ENCODE measurements at places on chromosomes 2 and 18.

DNA sequence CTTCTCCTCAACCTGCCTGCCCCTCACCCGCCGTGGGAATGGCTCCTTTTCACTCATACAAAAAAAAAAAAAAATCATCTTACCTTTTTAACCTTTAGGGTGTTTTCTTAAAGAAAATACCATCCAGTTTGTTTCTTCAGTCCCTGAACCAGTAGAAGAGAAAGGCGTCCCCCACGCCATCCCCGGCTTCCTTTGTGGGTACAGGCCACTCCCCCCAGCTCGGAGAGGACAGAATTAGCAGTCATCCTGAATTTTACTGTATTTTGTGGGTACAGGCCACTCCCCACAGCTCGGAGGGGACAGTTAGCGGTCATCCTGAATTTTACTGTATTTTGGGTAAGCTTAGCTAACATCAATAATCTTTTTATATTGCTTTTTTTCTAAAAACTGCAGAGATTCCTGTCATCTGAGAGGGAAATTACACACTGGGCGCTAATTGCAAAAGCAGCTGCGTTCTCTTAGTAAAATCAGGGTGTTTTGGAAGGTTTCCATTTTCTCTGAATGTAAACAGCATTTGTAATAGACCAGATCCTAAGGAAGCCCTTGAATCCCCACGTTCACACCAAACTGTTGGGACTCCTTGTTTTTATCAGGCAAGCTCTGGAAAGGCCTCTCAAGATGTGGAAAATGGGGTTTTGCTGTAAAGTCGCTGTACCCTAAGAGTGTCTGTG is 72.5 kb downstream of the NFATC1 start:
- no peak for DNase-seq

GRCh38 chr2:110828330-110828729 is 96.0 kb downstream of the ACOXL start:
- no peak for DNase-seq

GRCh38 chr2:148560496-148560895 is 84.1 kb upstream of the EPC2 start:
- no peak for DNase-seq

DNA sequence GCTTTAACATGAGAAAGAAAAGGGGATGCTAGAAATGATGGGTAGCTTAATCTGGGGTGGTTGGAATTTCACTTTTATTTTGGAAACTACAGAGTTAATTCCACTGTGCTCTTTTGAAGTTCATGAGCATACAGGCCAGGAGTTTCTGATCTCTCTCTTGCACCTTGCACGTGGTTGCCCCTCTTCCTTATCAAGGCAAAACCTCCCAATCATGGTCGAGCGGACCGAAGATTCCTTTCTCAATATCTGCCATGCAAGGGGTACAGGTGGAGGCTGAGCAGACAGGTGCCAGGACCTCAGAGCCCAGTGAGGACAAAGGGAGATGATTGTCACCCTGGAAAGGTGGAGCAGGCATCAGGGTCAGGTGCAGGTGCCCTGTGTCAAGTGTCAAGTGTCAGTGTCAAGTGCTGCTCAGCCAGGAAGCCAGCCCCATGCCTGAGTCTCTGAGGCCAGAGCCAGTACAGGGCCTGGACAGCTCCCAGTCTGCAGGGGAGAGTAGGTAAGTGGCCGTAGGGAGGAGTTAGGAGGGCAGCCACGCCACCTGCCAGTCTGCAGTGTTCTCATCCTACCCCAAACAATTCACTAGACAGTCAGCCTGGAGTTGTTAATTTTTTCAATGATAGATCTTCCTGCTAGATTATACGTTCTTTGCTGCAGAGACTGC is 42.2 kb downstream of the LPIN1 start:
- DNase-seq = no peak

- no peak for DNase-seq
These were observed 100.3 kb downstream of the DOCK10 start for GRCh38 chr2:224941960-224942359.

DNA sequence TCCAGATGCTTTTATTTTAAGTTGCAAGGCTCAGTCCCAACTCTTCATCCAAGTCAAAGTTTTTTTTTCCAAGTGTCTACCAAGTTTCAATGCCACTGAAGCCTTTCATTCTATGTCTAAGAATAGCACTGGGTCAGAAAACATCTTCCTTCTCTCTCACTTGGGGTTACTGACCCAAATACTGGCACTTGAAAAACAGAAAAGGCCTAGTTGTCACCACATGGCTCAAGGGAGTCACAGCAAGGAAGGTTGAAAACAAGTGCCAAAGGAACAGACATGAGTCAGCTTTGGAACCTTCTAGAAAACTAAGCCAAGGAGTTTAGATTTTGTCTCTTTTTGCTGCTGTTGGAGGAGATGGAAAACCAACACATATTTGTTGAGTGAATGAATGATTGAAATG is 146.5 kb downstream of the COPS8 start:
- no peak for DNase-seq

DNA sequence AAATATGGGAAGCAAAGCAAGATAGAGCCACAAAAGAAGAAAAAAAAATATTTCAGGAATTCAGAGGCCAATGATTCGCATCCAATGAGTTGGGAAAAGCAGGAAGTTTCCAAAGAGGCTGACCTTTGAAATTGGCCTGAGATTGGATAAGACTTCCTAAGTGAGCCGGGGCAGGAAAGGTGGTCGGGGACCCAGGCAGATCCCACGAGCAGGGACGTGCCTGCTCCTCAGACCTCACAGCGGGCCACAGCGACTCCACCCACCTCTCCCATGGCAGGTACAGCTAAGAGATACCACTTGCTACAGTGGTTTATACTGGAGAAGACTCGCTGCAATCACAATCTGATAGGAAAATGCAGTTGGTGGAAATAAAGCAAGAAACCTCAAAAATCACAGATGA is 102.8 kb upstream of the SALL3 start:
- no peak for DNase-seq

GRCh38 chr2:14702258-14702657 is 69.7 kb downstream of the LRATD1 start:
- DNase-seq = no peak

DNA sequence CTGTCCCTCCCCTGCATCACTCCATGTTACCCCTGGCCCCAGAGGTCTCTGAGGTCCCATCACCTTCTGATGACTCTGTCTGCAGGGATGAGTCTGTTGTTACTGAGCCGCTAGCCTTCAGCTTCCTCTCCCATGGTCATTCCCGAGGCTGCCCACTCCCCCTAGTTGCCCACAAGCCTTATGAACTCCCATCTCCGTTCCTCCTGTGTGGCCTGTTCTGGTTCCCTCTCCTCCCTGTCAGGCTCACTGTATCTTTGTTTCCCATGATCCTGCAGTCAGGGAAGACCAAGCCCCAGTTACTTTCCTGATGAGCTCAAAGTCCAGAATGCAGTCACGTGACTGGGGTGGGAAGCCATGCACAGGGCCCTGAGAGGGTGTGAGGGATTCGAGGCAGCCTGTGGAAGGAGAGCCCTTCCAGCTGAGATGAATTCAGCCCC is 39.5 kb downstream of the INPP4A start:
- no peak for DNase-seq

- DNase-seq = no peak
These were observed 32.4 kb upstream of the MRPL19 start for GRCh38 chr2:75614162-75614651.

- no peak for DNase-seq
These were observed 16.7 kb downstream of the SS18 start for GRCh38 chr18:26073758-26074157.

GRCh38 chr18:9581667-9582066 is 32.7 kb downstream of the PPP4R1 start:
- DNase-seq = no peak
